ENCODE measurements at places on chromosomes 1 and 21.

DNA sequence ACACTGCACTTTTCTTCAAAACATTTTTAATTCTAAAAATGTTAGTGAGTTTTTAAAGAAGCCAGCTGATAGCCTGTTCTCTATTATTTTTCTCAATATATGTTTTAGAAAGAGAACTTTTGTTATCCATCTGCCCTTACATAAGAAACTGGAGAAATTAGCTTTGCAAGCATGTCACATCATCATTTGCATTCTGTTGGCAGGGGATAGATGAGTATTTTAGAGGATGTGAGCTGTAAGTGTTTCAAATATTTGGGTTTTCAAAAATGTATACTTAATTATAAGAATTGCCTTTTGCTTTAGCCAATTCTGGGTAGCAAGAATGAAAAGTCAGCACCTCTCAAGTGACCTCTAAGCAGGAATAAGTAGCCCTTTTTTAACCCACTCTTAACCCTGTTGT is 7.4 kb downstream of the NFIA start:
- no peak for DNase-seq

DNA sequence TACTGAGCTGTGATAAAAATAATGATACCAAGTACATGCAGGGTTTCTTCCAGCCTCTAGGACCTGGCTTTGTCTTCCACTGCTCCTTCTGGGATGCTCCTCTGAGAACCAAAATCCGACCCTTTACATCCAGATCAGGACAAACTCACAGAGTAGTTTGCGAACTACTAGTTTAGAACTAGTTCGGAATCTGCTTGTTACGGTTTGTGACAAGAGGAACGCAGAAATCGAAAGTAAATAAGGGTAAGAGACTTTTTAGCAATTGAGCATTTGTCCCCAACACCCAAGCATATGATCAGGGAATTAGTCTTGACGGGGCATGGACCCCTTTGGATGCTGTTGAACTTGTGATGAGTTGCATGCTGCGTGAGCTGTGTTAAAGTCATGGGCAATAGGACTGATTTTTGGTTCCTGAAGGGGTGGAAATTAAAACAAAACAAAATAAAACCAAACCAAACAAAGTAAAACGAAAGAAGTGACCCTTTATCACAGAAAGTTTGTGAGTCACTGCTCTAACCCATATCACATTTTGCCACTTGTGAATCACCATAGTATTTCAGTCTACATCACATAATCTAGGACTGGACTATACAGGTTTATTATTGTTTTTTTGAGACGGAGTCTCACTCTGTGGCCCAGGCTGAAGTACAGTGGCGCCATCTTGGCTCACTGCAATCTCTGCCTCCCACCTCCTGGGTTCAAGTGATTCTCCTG is 35.7 kb upstream of the ERRFI1 start:
- DNase-seq = no peak

- DNase-seq = no peak
Observed at GRCh38 chr21:36889401-36889800, 77.1 kb downstream of the HLCS start.

- DNase-seq = no peak
Observed at GRCh38 chr1:232393010-232393409, 236.9 kb downstream of the SIPA1L2 start.

- DNase-seq = no peak
Observed at GRCh38 chr1:234961456-234962339, 166.9 kb downstream of the TOMM20 start.

DNA sequence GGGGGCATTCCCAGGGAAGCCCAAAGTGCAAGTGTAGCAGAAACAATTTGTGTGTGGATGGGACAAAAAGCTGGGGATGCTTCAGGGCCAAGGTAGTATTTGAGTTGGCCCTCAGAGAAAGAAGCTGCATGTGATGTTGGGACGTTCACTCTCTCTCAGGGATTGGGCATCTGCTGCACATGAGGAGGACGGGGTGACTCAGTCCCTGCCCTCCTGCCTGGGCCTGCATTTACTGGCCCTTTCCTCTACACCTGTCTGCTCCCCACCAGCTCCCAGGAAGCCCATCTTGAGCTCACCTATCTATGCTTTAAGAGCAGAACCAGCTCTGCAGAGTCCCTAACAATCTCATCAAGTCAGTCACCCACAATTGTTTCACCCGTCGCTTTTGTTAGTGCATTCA is 23.5 kb upstream of the MPZL1 start:
- DNase-seq = no peak

GRCh38 chr21:41369105-41369919 is 7.5 kb downstream of the MX2 start:
- peak; percentile 24 for DNase-seq

GRCh38 chr1:178652506-178653490 is 72.2 kb upstream of the RALGPS2 start:
- DNase-seq = no peak

DNA sequence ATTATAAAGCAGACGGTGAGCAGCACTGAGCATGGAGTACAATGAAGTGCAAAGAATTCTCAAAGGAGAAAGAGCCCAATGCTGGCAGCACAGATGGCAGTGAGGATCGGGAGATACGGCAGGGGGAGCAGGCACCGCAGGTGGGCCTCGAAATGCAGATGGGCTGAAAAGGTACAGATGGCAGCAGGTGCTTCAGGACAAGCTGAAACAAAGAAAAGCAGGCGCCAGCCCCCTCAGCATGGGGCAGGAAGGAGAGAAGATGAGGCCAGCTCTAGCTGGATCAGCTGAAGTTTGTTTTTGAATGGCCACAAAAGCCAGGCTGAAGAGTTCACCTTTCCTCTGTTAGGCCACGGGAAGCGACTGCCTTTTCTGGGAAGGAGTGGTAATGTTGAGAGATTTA is 7.7 kb downstream of the CFAP298 start:
- no peak for DNase-seq

DNA sequence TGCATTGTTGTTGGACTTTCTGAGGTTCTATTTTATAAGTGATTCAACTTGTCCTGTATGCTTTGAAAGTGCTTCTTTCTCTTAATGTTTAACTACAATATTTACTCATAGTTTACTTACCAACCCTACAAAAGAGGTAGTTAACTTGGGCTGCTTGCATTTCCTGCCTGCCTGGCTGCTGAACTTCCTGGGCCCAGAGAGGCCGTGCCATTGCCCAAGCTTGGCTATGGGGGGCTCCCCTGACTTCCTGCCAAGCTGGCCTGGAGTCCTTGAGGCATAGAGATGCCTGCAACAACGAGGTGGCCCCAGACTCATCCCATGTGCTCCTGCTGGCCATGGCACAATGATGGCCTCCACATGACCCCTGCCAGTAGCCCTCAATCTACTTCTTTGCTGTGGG is 361.6 kb upstream of the PLD5 start:
- DNase-seq = no peak
